ENCODE measurements at places on chromosomes 1 and 21.

DNA sequence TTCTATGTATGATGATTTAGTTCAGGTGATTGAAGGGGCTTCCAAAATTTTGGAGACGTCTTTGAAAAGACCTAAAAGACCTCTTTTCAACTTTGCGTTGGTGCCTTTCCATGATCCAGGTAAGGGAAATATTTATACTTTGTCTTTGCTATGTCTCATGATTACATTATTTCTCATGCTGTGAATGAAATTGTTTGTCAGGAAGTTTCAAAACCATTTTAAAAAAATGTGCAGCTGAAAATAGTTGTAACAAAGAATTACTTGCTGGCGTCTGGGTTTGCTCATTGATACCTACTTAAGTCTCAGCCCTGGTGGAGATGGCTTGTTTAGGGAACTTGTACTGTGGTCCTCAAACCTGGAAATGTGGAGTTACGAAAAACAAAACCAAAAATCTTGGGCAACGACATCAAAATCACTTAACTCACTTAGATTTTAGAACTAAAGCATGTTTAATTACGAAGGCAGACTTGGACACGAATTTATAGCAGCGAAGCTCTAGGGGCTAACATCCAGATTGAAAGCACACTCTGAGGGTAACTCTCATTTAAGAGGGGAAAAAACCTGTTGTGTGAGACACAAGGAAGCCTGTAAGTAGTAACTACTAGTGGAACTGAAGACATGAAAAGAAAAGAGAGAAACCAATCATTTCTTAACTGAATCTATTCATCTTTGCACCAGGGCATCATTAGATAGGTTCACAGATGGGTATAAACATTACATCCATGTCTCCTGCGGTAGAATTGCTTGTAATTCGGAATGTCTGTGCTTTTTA, 924 bp downstream of the HMCN1 start:
- no peak for DNase-seq

DNA sequence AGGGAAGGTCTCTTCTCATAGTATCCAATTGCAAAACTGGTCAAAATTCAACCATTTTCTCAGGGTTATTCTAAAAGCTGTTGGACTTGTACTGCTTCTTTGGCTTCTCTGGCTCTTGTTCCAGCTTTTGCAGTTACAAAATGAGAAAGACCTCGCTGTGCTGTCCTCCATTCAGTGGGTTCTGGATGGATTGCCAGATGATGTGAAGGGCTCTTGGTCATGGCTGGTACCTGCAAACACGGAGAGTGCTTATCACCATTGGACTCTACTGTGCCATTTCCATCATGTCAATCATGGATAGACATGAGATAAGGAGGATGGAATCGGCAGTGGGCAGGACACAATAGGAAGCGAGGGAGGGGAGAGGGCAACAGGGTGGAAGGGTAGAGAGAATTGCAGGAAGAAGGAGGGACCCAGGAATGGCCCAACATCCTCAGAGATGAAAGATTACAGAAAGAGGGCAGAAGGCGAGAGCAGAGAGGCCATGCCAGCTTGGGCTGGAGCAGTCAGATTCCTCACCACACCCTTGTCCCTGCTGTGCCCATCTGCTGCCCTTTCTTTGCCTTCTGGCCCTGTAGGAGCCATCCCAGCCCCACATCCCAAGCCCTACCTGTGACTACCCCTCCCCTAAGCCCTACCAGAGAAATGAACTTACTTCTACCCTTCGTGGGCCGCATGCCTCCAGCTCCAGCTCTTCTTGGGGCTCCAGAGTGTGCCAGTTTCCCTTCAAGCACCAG, 70.3 kb downstream of the HIVEP3 start:
- DNase-seq = no peak

DNA sequence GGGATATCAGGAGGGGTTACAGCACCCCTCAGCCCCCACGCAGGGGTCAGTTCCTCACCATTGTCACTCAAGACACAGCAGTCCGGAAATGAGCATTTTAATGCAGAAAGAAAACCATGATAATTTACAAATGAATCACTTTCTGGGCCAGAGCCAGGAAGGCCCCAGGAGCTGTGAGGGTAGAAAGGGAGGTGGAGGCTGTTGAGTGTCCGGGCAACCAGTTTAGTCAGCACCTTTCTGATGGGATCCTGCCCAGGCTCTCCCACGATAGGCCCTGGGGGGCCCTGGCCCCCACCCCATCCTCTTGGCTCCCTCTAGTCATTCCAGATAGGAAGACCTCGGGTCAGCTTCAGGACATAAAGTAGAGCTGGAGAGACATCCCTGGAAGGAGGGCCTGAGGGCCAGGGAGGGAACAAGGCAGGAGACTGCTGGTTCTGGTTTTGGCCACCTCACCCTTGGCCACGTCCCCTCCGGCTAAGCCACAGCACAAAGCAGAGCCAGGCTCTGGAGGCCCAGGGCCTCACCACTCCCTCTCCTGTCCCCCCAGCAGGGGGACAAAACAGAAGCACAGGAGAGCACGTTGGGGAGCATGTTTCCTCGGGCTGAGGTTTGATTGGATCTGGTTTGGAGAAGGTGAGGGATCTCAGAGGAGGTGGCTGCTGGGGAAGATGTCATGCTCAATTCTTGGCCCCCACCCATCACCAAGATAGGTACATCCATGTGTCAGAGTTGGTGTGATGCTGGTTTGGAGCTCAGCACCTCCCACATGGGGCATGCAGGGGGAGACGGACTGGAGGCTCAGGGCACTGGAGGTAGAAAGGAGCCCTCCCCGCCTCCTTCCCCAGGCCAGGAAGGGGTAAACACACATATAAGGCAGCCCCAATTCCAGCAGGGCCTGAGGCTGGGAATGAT, 20.6 kb downstream of the ETNK2 start:
- DNase-seq = no peak

GRCh38 chr1:15304708-15305467, 57.9 kb downstream of the FHAD1 start:
- peak; percentile 24 for DNase-seq

GRCh38 chr1:156592910-156593660, 1.5 kb downstream of the NAXE start:
- no peak for DNase-seq

- DNase-seq = no peak
Observed at GRCh38 chr21:27804515-27804914, 837.6 kb upstream of the ADAMTS5 start.

DNA sequence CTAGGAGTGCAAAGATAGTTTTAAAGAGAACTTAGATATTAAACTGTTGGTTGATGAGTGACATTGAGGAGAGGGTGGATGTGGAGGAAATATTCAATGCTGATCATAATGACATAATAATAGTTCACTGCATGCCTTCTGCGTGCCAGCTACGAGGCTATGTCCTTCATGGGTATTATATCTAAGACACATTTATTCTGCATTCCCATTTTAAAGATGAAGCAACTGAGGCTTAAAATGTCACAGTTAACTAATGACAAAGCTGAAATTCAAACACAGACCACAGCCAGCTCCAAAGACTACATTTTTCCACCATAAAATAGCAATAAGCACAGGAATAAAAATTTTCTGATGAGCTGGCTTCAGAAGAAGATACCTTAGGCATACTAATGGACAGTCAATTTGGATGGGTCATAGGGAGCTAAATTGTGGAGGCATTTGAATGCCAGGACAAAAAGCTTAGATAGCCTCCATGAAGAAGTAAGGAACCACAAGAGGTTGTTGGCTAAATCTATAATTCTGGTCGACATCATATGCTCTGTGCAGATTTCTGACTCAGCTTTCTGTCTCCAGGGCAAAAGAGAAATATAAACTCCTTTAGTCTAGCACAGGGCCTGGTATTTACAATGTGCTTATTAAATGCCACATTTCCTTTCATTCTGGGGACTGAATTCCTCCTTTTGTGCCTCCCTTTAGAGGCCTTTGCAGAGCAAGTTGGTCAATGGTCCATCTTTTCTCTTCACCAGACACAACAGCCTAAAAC, 71.2 kb upstream of the NRIP1 start:
- DNase-seq = no peak

DNA sequence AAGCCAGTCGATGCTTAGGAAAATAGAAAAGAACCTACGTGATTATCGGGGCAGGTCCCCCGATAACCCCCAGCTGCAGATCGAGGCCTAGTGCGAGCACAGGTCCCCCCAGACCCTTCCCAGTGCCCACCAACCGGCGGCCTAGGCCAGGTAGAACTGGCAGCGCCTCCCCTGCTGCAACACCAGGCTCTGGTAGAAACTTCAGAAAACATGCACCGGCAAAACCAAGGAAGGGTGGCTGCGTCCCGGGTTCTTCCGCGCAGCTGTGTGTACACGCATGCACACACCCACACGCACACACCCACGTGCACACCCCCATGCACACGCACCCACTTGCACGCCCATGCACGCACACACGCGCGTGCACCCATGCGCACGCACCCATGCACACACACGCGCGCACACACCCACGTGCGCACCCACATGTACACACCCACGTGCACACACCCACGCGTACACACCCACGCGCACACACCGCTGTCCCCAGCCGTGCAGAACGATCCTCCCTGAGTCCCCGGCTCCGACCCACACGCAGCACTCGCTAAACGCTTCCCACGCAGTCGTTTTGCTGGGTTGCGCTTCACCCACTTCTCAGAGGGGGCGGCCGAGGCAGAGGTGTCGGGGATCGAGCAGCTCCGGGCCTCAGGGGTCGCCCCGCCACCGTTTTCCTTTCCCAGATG, 5.2 kb downstream of the TSPEAR start:
- DNase-seq = no peak

- DNase-seq = no peak
Observed at GRCh38 chr1:213388199-213388598, 337.2 kb downstream of the RPS6KC1 start.

GRCh38 chr1:150720703-150721102, at the start of gene HORMAD1:
TSS of gene HORMAD1 (minus strand) at chr1:150720895. CDS start at chr1:150719505, 1,390 bp downstream.
- DNase-seq = no peak

- no peak for DNase-seq
Observed at GRCh38 chr1:205381305-205381704, 24.6 kb upstream of the KLHDC8A start.

DNA sequence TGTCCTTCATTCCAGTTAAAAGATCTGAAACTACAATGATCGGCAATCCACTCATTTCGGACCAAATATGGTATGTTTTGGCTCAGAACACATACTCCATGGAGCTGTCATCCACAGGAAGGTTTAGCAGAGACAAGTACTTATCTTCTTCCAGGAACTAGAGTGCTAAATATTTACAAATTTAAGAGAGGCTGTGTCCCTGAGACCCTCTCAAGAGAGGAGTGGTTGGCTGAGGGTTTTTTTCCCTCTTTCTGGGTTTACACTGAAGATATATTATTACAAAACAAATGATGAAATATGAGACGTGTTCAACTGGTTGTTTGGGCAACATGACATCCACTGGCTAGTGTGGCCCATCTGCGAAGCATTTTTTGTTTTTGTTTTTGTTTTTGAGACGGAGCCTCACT, 25.9 kb upstream of the NID1 start:
- DNase-seq = no peak

DNA sequence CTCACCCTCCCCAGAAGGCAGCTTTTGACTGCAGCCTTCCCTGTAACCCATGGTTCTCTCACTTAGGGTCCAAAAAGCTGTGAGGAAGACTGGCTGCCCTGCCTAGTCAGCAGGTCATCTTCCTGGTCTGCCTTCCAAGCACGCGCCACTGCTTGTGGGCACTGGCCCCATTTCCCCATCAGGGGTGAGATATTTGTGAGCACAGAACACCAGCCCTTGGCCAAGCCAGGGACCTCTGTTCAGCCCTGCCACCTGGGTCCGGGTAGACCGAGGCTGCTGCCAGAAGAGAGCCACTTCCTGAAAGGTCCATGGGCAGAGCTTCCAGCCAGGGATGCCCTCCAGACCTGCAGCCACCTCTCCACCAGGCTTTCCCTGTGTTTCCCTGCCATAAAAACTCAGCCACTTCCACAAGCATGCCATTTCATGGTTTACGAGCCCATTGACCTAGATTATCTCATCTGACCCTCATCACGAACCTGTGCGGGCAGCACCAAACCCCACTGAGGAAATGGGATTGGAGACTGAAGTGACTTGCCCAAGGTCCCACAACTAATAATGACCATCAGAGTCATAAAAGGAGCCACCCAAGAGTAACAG, 40.5 kb downstream of the GLIS1 start:
- no peak for DNase-seq

GRCh38 chr1:154236855-154237254, 16.1 kb downstream of the UBAP2L start:
- no peak for DNase-seq

- DNase-seq = no peak
Observed at GRCh38 chr1:32765570-32766327, 51.4 kb downstream of the YARS1 start.

GRCh38 chr1:234645474-234645953, 35.5 kb upstream of the IRF2BP2 start:
- no peak for DNase-seq

DNA sequence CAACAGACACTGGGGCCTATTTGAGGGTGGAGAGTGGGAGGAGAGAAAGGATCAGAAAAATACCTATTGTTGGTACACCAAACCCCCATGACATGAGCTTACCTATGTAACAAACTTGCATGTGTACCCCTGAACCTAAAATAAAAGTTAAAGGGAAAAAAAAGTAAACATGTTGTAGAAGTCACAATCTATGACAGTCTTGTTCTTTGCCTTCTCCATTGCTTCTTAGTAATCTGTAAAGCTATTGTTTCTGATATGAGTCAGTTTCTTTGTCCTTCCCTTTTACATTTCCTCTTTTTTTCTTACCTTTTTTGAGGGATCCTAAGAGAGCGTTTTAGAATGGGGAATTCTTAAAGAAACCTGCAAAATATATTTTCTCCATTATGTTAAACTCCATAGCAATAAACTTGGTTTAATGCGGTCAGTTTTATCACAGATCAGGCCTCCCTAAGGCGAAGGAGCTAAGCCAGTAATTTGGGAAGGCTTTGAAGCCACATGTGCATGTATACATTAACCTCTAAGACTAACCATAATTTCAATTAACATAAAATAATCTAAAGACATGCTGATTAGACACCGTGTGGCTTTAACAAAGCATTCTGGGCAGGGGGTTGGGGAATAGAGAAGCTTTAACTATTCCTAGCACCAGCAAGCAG, 77.8 kb upstream of the C1orf105 start:
- no peak for DNase-seq

GRCh38 chr21:45505416-45506021, 36.7 kb downstream of the SLC19A1 start:
- DNase-seq = no peak

GRCh38 chr1:10212476-10212875, 2.1 kb downstream of the KIF1B start:
- no peak for DNase-seq

DNA sequence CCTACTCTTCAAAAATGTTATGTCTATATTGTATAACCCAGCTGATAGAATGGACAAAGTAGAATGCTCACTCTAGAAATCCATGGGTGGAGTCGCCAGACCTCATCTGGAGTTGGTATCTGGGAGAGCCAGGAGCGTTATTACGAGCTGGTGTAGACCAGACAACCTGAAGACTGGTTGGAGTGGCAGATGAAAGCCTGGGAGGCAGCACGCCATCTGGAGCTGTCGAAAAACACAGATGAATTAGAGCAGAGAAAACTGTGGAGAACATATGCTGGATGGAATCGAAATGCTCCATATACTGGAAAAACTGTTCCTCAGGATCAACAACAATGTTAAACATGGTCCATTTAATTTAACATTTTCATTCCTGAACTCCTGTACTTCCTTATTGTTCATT, 333.6 kb downstream of the KCTD3 start:
- no peak for DNase-seq

- DNase-seq = no peak
Observed at GRCh38 chr1:95216292-95216990, 17.6 kb upstream of the RWDD3 start.

GRCh38 chr1:119394085-119394484, 20.9 kb upstream of the HSD3B2 start:
- no peak for DNase-seq
